ENCODE measurements at places on chromosomes 11 and 22. TPM values are rescaled to one million over a fixed set of nuclear protein-coding genes. Genes with fewer than 3 reads are reported as not detected.

FAM180B gene
- not detected for total RNA-seq

DNA sequence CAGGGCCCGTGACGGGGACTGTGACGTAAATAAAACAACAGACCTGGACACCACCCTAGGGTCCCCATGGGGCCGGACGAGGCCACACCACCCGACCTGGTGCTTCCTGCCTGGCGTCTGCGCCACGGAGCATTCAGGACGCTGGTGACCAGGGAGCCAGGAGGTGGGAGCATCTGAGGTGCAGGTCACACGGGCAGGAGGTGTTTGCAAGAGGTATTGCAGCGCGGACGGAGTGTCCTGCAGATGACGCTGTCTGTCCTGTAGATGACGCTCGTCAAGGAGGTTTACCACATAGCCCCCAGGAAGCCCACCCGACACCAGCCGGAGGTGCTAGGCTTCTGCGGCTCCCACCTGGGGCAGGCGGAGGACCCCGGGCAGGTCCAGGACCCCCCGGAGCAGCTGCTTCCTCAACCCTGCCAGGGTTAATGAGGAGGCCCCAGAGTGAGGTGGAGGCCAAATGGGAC lies 986 bp upstream of the MUC5B start:
- no peaks in the 10 kb centered on the region for H3K4me1 ChIP-seq
- H3K4me3 ChIP-seq = no peak overlapping the region
- H3K27me3 ChIP-seq = no peaks in the 10 kb centered on the region
- H3K27ac ChIP-seq = no peak overlapping the region
- DNase-seq = no peak

DNA sequence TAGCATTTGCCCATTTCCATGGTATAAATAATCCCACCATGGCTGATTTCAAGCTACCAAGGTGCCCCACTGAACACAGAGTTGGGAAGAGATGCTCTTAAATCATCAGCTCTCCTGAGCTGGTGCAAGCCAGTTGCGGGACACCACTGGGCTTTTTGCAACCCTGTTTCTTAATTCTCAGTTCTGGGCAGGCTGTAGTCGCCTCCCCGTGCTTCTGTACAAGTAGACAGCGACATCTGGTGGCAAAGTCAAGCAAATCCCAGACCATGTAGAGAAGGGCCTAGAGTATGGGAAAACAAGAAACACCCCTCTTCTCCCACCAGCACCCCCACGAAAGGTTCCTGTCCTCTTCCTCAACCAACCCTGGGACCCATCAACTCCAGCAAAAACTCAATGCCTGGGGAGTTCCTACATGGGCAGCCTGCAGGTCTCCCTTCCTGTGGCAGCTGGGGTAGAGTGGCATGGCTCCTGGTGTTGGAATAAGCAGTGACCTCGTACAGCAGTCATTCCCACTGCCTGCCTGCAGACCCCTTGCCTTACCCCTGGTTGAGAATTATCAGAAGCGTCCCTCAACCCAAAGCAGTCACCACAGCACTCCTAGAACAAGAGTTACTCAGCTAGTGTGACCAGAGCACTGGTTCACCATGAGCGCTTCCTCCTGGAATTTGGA lies 68.4 kb downstream of the IGLL5 start:
- no peak overlapping the region for H3K27ac ChIP-seq
- H3K4me3 ChIP-seq = no peak overlapping the region
- no peaks in the 10 kb centered on the region for H3K36me3 ChIP-seq

DNA sequence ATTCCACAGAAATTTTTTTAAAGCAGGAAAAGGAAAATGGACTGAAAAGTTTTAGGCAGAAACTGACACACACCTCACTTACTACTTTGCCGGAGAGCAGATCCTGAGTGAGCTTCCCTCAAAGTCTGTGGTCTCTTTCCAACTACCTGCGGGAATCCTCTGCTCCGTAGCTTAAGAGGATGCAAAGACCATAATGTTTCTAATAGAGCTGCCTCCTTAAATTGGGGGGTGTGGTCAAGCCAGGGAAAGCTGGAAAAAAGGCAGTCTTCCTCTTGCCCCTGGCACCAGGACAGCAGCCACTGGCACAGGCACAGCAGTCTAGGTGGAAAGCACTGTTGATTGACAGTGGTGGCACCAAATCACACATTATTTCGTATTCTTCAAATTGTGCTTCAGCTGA lies at the start of gene ETS1:
TSS of gene ETS1 (minus strand) at position 144 of the 400 bp plus-strand sequence. CDS start 14,428 bp downstream, outside the sequence.
- peaks cover 8% of the 10 kb centered on the region for H3K4me1 ChIP-seq
- H3K36me3 ChIP-seq = no peaks in the 10 kb centered on the region
- no peak within 1 kb of the TSS for H3K27ac ChIP-seq
- H3K27me3 ChIP-seq = peaks cover 18% of the 10 kb centered on the region

DNA sequence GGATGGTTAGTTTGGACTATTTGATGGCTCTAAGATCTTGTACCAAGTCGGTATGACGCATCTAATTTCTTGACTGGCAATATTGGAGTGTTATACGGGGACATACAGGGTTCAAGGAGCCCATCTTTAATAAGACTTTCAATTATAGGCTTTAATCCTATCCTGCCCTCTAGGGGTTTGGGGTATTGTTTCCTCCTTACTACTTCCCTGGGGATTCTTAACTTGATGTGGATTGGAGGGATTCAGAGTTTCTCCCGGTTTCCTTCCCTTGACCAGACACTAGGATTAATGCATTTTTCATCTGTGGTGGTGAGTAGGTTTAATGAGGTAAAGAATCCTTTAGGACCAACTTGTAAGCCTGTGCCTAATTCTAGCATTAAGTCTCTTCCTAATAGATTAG lies 18.8 kb downstream of the CYP2D6 start:
- no peaks in the 10 kb centered on the region for H3K4me1 ChIP-seq
- H3K27ac ChIP-seq = no peak overlapping the region
- H3K27me3 ChIP-seq = no peaks in the 10 kb centered on the region
